ENCODE measurements at places on chromosomes 6 and 20. TPM values are rescaled to one million over a fixed set of nuclear protein-coding genes. Genes with fewer than 3 reads are reported as not detected.

DNA sequence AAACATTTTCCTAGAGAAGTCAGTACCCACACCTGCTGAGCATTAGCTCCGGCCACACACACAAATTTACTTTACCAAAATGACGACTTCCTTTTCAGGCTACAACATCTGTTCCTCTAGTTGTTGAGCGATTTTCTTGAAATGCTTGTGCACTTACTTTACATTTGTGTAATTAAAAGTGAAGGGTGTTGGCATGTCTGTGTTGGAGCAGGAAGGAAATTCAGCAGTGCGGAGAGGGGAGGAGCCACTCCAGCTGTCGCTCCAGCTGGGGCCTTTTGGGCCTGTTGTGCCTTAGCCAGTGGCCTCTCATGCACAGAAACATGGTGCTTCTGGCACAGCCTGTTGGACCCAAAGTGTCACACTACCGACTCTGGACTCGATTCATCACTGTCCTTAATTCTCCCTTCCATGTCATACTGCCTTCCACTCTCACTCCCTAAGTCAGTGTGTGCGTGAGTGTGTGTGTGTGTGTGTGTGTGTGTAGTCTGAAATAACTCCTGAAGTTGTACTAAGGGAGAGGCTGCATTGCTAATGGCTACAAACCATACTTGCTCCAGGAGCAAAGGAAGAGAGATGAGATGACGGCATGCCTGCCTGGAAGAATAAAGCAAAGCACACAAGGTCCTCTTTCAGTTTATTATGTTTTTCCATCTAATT lies 191.8 kb upstream of the ARG1 start:
- DNase-seq: no peak

DNA sequence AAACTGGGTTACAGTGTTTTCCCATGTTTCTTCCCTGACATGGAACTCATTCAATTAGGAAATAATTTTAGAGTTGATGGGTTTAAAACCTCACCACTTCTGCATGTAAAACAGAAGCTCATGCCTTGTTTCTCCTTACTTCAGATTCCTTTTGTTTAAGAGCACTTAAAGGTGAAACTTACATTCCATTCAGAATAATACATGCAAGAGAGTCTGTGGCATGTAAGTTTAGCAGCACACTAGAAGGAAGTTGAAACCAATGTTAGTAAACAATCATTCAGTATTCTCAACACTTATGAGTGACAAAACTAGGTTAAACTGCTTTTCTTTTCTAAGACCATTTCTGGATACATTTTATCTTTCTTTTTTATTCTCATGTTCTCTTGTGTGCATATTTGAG lies 495.6 kb upstream of the PTCHD4 start:
- DNase-seq: no peak

DNA sequence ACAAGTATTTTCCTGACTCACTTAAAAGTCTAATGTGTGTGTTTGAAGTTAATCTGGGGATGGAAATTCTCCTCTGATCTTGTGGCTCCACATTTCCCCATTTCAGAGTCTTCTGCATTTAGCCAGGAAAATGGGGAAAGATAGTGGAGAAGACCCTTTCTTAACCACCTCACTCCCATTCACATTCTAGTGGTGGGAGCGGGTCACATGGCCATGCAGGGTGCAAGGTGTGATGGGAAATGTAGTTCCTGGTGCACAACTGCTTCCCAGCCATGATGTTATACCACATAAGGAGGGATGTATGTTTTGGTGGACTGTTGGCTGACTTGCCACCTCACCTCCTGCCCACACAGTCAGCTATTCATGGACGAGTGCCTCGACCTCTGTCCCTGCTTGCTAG lies 61.8 kb downstream of the BANF2 start:
- DNase-seq: no peak

DNA sequence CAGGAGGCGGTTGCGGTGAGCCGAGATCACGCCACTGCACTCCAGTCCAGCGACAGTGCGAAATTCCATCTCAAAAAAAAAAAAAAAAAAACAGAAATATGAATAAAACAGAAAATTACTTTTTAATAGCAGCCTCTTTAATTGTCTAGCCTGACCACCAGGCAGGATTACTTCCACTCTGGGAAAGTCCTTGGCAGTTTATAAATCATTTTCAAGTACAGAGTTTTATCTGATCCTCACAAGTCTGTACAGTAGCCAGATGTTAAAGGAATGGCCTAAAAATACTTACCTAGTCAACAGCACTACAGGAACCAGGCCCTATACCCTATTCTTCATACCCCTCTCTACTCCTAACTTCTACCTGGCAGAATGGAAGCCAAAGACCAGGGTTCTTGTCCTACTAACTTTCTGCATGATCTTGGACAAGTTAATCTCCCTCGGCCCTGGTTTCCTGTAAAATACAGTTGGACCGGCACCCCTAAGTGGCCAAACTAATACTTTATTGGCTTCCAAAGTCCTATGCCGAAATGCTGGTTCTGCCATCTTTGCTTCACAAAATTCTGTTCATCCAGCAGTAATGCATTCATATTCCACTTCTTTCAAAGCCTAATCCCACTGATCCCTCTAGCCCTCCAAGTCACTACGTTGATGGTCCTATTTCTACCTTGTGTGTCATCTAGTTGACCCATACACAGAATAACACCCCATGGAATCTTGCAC lies 1.9 kb downstream of the EIF2S2 start:
- DNase-seq: no peak

- no peak for DNase-seq
Measured at GRCh38 chr20:8803065-8803464, 265.8 kb upstream of the PLCB4 start.

GRCh38 chr6:52233975-52234823 lies 10.1 kb downstream of the IL17F start:
- DNase-seq: no peak

- DNase-seq: no peak
Measured at GRCh38 chr20:25288291-25289181, 40.7 kb downstream of the PYGB start.

DNA sequence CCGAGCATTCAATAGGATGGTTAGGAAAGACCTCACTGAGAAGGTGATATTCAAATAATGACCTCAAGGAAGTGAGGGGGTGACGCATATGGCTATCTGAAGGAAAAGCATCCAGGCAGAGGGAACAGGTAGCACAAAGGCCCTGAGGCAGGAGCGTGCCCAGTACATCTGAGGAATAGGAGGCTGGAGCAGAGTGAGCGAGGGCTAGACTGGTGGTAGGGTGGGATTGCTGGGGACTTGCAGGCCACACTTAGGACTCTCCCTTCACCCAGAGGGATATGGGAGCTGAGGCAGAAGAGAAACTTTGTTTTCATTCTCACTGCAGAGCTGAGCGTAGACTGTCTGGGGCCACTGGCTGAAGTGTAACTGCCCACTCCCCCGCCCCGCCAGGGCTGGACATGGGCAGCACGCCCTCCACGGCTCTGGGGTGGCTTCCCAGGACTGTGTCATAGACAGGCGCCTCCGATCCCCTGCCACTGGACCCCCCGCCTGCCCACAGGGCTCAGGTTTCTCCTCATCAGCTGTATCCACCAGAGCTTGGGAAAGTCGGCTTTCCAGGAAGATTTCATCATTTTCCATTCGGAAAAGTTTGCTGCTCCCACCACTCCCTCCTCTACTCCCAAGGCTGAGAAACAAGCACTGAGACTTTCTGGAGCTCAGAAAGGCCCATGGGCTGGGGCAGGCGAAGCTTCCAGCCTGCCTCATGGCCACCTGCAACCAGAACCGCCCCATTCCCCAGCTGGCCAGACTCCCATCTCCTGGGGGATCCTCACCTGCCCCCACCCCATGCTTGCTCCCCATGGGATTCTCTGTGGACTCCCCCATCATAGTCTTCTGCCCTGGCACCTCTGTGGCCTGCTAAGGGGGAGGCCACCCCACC lies 142.6 kb downstream of the MRPL14 start:
- no peak for DNase-seq

- DNase-seq: no peak
Measured at GRCh38 chr6:105676857-105677256, 274.0 kb upstream of the PREP start.

- no peak for DNase-seq
Measured at GRCh38 chr6:73560853-73561407, 40.1 kb upstream of the EEF1A1 start.

The KHDC1L gene
- not detected for total RNA-seq

The SLC22A3 gene
- 12.8 TPM for total RNA-seq

The DPPA5 gene
- not detected for total RNA-seq

The SLC22A16 gene
- 0.17 TPM for total RNA-seq

The MOCS1 gene
- 4.8 TPM for total RNA-seq

The SDC4 gene
- total RNA-seq: 226 TPM

The BMP2 gene
- 21.0 TPM for total RNA-seq

Data from lower leg skin (tissue), 4 donors.